Smooth muscle cell of bladder (primary cell): ENCODE measurements at places on chromosomes 5 and 9. TPM values are rescaled to one million over a fixed set of nuclear protein-coding genes. Genes with fewer than 3 reads are reported as not detected.

The KCNV2 gene
- total RNA-seq, result not detected in 2 replicates

The PDE6A gene
- under 0.01 TPM in 1 of 2 replicates, not detected in the other for total RNA-seq

The ST8SIA4 gene
- 0.28 and 0.37 TPM in 2 replicates for total RNA-seq

The FREM1 gene
- total RNA-seq, result under 0.01 and 0.09 TPM in 2 replicates

The IL4 gene
- total RNA-seq, result not detected in 2 replicates
